SJSA1 (cell line): ENCODE measurements at places on chromosomes 4 and X.

GRCh38 chr4:43331226-43332051 lies 438.9 kb downstream of the GRXCR1 start:
- no peak overlapping the region for H3K27ac ChIP-seq
- H3K4me1 ChIP-seq = no peaks in the 10 kb centered on the region
- H3K27me3 ChIP-seq = no peaks in the 10 kb centered on the region
- H3K4me3 ChIP-seq = no peak overlapping the region

DNA sequence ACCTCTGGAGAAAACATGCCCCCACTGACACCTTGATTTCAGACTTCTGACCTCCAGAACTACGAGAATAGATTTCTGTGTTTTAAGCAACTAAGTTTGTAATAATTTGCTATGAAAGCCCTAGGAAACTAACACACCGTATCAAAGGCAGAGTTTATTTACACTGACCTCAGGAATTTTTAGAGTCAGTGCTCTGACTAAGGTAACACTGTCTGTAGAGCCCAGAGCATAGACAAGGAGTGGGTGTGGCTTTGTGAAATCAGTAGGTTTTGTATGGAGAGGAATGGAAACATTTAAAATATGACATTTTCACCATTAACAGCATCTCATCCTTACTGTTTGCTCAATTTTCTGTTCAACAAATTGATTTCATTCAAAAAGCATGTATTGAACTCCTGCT lies 764.4 kb upstream of the PCDH10 start:
- H3K4me1 ChIP-seq = no peaks in the 10 kb centered on the region
- DNase-seq = no peak
- no peaks in the 10 kb centered on the region for H3K36me3 ChIP-seq
- no peak overlapping the region for H3K27ac ChIP-seq
- no peak overlapping the region for H3K4me3 ChIP-seq
- H3K27me3 ChIP-seq = no peaks in the 10 kb centered on the region

DNA sequence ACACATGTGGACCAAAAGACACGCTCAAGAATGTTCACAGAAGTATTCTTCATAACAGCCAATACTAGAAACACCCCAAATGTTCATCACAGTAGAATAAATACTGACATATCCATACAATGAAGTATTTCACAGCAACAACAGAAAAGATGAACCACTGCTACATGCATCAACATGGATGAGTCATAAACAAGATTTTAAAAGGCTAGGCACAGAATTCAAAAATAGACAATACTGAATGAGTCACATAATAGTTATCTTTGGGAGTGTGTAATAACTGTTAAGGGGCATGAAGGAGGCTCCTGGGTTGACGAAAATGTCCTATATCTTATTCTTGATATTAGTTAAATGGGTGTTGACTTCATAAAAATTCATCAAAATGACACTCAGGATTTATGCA lies 43.5 kb downstream of the CLOCK start:
- no peaks in the 10 kb centered on the region for H3K27me3 ChIP-seq
- peaks cover 11% of the 10 kb centered on the region for H3K36me3 ChIP-seq
- H3K27ac ChIP-seq = peak overlapping the region; percentile 87
- peaks cover 10% of the 10 kb centered on the region for H3K4me1 ChIP-seq

- no peaks in the 10 kb centered on the region for H3K36me3 ChIP-seq
- H3K4me1 ChIP-seq = no peaks in the 10 kb centered on the region
- no peak overlapping the region for H3K4me3 ChIP-seq
- DNase-seq = no peak
- H3K27ac ChIP-seq = no peak overlapping the region
- H3K27me3 ChIP-seq = no peaks in the 10 kb centered on the region
Observed at GRCh38 chrX:41273638-41274037, 60.3 kb upstream of the DDX3X start.

- no peaks in the 10 kb centered on the region for H3K27me3 ChIP-seq
- H3K4me1 ChIP-seq = peaks cover 19% of the 10 kb centered on the region
- DNase-seq = no peak
- H3K36me3 ChIP-seq = no peaks in the 10 kb centered on the region
- no peak overlapping the region for H3K4me3 ChIP-seq
- no peak overlapping the region for H3K27ac ChIP-seq
Observed at GRCh38 chr4:152512483-152512882, 23.4 kb downstream of the FBXW7 start.

GRCh38 chrX:27815209-27815608 lies 7.4 kb downstream of the MAGEB10 start:
- no peak overlapping the region for H3K4me3 ChIP-seq
- H3K27me3 ChIP-seq = no peaks in the 10 kb centered on the region
- no peaks in the 10 kb centered on the region for H3K36me3 ChIP-seq
- no peak overlapping the region for H3K27ac ChIP-seq
- DNase-seq = no peak

DNA sequence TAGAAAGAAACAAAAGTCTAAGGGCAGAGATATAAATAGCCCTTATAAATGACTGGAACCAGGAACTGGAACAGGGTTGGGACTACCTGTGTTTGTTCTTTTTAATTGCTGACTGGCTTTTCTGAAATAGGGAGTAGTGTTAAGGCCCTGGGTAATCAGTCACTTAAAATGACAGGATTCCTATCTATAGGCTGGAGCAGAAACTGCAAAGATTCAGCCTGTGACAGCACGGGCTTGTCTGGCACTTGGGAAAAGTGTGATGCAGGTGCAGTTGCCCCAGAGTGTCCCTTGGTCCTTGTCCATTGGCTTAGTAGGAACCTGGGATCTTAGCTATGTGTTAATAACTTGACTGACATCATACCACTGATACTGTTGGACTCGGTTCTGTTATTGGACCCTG lies 14.7 kb upstream of the PLAC8 start:
- 0 out of 2 replicates have a peak, but pooled peaks cover 3% of the 10 kb centered on the region for H3K4me1 ChIP-seq
- H3K27ac ChIP-seq = peak overlapping the region; percentile 12; the same call in 1 of the 2 replicates
- no peaks in the 10 kb centered on the region for H3K27me3 ChIP-seq
- no peak for DNase-seq

DNA sequence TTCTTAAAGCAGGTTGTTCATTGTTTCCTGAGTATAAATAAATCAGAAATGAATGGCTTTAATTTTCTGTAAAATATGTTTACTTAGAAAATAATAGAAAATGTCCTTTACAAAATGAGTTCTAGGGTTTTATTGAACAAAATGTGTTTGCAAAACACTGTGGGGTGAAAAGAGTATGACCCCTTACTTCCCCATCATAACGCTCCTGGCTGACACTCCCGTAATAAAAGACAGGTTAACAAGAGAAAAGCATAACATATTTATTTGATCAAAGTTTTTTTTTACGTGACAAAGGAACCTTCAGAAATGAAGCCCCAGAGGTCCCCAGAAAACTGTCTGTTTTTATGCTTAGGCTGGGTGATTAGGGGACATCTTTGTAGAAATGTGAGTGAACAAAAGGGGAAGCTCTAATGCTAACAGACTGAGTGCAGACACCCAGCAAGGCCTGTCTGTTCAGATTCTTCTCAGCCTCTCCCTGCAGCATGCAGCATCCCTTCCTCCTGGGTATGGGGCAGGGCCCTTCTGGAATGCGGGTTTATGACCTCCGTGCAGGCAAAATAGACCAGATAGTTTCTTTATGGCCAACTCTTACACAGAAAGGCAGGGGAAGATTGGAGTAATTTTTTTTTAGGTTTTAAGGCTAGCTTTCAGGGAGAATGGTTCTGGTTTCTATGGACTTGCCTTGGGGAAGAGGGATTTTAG lies 26.1 kb downstream of the ZFP42 start:
- H3K27ac ChIP-seq = no peak overlapping the region
- no peaks in the 10 kb centered on the region for H3K36me3 ChIP-seq
- DNase-seq = no peak
- H3K4me1 ChIP-seq = no peaks in the 10 kb centered on the region
- H3K4me3 ChIP-seq = no peak overlapping the region

DNA sequence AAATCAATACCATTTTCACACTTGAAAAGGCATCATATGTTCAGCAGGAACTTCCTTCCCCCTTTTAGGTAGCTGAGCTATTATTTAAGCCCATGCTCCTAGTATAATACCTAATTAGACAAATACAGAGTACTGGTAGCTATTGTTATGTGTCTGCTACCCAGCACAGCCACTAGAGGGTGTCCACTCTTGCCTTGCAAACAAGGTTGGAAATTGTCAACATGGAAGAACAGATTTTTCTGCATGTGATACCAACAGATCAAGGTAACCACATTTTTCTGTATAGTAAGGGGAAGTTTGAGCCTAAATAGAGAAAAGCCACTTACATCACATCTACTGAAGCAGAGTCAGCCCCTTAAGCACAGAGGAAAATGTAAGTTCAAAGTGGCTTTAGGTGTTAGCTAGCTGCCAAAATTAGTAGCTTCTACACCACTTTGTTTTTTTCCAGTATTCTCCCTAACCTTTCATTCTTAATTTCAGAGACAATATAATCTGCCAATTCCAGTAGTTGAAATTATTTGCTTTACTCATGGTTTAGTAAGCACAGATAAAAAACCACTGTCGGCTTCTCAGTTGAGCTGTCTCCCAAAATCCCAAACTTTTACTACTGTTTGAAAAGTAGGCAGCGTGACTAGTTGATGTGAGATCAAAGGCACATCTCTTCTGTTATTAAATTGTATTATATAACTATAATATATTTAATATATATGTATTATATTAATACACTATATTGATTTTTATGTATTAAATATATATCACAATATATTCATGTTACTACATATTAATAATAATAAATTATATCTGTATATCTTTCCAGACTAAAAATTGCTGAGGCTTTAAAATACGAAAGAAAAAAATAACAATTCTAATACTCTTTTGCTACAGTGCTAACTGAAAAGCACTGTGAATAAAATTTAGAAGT lies 38.2 kb downstream of the EDNRA start:
- peak; percentile 74 for DNase-seq
- H3K27ac ChIP-seq = no peak overlapping the region
- H3K4me1 ChIP-seq = no peaks in the 10 kb centered on the region

- no peaks in the 10 kb centered on the region for H3K4me1 ChIP-seq
- H3K27me3 ChIP-seq = no peaks in the 10 kb centered on the region
- no peaks in the 10 kb centered on the region for H3K36me3 ChIP-seq
- H3K27ac ChIP-seq = no peak overlapping the region
Observed at GRCh38 chrX:115068896-115069295, 51.5 kb upstream of the IL13RA2 start.

DNA sequence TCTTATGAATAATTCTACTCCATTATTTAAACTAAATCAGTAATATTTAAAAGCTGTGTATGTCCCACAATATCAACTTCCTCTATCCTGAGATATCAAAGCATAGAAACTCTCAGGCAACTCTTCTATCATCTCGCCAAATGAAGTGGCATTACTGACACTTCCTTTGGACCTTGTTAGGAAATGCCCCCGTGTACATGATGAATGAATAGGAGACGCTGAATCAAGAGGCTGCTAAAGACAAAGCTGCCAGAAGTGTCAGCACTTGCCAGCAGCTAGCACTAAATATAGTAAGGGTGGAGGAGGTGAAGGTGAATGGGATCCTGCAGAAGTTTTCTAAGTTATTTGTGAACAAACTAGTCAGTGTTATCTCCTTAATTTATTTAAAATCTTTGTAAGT lies 99.5 kb upstream of the BLTP1 start:
- DNase-seq = no peak
- no peaks in the 10 kb centered on the region for H3K36me3 ChIP-seq
- H3K27me3 ChIP-seq = no peaks in the 10 kb centered on the region
- H3K4me1 ChIP-seq = peaks cover 11% of the 10 kb centered on the region
- no peak overlapping the region for H3K27ac ChIP-seq

DNA sequence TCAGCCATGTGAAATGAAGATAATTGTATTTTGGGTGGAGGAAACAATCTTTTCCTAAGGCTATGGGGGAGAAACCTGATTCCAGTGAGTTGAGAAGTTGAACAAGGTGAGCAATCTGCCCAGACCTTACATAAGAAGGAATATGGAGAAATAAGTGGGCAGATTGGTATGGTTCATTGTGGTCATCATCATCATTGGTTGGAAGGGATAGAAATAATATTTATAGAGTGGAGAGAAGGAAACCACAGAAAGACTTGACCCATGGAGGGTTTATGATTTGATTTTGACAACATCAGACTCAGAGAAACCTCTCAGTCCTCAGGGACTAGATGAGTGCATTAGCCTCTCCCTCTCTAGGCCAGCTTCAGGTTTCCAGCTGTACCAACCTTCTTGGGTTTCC lies 177.9 kb upstream of the NEIL3 start:
- no peaks in the 10 kb centered on the region for H3K27me3 ChIP-seq
- no peak overlapping the region for H3K4me3 ChIP-seq
- H3K27ac ChIP-seq = no peak overlapping the region
- no peaks in the 10 kb centered on the region for H3K4me1 ChIP-seq

DNA sequence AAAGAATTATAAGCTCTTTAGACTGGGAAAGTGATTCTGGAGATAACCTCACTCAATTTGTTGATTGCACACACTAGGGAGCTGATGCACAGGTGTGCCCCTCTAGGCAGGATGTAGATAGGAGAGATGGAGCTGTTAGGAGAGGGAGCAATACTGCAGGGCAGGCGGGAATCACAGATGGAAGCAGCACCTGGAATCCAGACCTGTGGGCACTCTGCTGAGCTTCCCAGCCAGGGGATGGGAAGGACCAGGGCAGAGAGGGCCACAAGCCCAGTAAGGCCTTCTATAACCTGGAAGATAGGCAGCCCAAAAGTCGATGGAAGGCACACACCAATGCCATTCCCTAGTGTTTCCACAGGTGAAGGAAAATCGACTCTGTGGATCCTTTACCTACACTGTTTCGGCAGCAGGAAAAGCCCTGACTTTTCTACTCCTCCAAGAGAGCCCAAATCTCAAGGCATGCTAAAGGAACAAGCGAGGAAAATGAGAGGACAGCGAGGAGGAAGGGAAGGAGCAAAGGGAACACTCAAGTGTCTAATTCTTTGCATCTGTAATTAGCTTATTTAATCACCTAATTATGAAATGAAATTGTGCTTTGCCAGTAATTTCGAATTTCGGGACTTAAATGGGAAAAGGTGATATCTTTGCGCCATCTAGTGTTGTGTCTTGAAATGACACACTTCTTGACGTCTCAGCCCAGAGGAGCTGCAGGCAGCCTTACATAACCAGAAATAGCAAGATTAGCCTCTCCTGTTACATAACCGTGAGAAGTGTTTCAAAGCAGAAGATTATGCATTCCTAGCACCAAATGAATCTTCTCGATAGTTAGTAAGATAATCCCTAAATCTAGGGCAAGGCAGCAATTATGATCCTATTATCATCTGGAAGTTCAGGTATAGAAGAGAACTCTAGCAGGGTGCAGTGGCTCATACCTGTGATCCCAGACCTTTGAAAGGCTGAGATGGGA lies 31.0 kb upstream of the TLR3 start:
- H3K36me3 ChIP-seq = no peaks in the 10 kb centered on the region
- H3K4me1 ChIP-seq = no peaks in the 10 kb centered on the region
- H3K4me3 ChIP-seq = no peak overlapping the region
- peaks cover 8% of the 10 kb centered on the region for H3K27me3 ChIP-seq

DNA sequence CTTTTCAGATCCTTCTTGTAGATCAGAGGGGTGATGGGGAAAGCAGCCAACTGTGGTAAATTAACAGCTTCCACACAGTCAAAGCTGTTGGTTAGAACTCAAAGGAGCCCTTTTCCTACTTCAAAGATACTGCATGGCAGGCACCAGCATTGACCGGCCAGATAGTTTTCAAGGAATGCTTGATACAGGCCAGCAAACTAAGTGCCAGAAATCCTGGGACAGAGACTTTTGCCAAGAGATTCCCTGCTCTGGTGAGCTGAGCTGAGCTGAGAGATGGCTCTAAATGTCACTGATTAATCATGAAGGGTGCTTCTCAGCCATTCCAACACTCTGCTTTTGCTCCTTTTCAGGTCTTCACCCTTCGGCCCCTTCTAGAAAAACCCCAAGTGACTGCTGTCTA lies 131.6 kb upstream of the MED14 start:
- DNase-seq = no peak
- peaks cover 9% of the 10 kb centered on the region for H3K4me1 ChIP-seq
- H3K4me3 ChIP-seq = no peak overlapping the region
- H3K27ac ChIP-seq = no peak overlapping the region
